Kasumi-1 (cell line): ENCODE measurements at places on chromosomes 11 and 22.

- no peak for DNase-seq
These were observed 48.2 kb upstream of the PARVA start for GRCh38 chr11:12329169-12329568.

DNA sequence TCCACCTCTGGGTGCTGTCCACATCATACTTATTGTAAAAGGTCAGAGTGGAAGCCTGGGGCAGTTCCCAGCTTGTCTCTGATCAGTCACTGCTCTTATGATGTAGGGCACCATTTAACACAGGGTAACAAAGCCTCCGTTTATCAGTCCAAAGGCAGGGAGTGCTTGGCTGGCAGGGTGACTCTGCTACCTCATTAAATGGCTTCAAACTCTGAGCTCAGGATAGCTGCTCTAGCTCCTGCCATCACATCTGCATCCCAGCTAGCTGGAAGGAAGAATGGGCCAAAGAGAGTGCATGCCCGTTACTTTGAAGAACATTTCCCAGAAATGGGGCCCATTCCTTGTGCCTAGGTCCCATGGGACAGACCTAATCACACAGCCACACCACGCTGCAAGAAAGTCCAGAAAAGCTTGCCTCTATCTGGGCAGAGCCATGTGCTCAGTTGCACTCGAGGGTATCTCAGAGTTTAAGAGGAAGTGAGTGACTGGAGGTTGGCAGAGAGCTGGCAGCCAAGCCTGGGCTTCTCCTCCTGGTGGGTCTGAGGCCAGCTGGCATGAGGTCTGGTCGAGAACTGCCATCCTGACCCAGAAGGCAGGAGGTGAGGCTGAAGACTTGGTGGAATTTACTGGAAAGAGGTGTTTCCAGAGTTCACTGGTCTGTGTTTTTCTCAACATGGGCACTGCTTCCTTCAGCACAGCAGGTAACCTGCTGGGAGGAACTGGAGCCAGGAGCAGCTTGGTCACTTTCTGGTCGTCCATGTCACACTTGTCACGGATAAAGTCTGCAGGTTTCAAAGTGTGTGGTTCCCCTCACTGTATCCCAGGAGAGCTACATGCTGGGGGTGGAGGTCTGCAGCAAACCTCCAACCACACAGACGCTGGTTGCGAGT is 935.7 kb downstream of the BRD1 start:
- no peak for DNase-seq

GRCh38 chr11:46363031-46363407 is 15.8 kb downstream of the DGKZ start:
- peak; percentile 31 for DNase-seq

DNA sequence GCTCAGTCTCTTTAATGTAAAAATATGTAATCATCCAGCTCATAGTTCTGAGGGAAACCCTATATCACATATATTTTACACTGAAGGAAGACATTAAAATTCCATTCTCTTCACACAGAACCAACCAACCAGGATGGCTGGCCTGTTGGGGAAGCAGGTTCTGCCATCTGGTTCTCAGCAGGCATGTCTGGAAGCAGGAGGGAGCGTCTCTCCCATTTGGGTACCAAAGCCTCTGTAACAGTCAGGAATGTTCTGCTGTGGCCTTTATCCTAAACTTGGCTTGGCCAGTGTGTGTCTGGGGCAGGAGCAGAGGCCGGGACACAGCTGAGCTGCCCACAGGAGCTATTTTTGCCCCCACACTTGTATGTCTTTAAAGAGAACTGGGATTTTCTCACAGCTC is 29.2 kb downstream of the SGSM3 start:
- no peak for DNase-seq

DNA sequence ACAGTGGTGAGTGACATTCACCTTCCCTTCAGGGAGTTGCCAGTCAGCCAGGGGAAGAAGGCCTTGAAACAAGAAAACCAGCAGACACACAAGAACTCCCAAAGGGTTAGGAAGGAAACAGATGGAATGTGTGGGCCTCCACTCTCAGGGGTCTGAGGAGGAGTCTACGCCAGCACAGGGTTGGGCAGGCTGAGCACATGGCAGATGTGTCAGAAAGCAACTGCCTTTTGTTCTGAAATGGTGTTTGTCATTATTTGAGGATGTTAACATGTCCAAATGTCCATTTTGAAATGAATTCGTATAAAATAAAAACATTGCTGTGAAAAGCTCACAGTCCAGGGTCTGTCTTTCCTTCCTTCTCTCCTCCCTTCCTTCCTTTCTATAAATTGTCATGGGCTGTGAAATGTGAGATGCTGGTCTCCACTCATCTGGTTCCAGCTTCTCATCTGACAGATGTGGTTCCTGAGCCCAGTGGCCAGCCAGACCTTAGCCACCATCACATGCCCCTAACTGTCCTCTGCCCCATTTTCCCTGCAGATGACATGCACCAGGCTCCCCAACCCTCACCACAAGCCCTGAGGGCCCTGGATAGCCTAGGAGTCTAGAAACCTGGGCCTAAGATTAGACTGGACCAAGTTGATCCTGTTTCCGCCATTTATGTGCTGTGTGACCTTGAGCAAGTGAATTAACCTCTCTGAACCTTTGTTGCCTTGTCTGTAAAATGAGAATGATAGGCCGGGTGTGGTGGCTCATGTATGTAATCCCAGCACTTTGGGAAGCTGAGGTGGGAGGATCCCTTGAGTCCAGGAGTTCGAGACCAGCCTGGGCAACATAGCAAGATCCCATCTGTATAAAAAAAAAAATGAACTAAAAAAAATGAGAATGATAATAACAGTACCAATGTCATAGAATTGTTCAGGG is 56.2 kb upstream of the CRYBB3 start:
- DNase-seq = no peak
